ENCODE measurements at places on chromosomes 5 and 9.

DNA sequence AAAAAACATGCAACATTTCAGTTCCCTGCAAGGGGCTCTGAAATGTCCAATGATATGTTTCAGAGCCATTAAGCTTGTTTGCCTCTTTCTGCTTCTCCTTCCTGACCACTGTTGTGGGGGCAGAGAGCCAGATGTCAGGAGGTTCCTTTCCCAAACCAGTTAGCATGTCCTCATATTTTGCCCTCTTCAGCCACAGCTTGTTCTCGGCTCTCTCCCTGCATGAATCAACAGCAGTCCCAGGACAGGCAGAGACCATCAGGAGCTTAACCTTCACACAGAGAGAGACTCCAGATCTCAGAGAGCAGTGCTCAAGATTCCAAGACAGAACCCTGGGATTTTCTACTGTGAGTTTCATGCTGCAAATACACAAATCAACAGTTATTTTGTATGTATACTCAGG lies 218.5 kb downstream of the COMMD10 start:
- DNase-seq: peak; percentile 2

DNA sequence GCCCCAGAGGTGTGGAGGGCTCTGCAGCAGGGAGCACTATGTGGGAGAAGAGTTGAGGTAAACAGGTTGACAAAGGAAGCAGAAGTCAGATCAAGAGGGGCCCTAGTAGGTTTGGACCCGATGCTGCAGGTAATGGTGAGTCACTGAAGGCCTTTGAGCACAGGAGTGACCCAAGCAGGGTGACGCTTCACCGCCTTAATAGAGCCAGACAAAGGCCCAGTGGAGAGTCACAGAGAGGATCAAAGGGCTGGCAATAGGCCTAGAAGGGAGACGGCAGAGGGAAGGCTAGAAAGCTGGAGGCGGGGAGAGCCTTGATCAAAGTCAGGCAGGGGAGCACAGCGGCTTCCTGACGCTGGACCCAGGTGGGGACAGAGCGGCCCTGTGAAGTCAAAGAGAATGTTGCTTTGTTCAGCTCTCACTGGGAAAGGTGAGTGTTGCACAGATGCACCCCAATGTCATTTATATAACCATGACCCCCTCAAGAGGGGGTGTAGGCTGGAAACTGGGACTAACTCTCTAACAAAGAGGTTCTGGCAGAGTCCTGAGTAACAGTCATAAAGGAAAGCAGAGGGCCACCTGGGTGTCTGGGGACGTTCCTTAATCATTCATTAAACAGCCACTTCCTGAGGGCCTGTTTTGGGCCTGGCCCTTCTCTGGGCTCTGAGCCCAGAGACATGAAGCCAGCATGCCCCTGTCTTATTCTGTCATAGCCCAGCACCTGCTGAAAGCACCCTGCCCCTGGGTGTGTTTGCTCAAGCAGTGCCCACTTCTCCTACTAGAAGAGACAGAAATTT lies 9.8 kb upstream of the CPLX2 start:
- no peak for DNase-seq

- DNase-seq: no peak
Observed at GRCh38 chr5:38692346-38692745, 135.9 kb upstream of the LIFR start.

- DNase-seq: no peak
Observed at GRCh38 chr9:134003237-134003636, 11.1 kb upstream of the VAV2 start.

GRCh38 chr9:136529516-136530460 lies 16.1 kb downstream of the NOTCH1 start:
- no peak for DNase-seq

DNA sequence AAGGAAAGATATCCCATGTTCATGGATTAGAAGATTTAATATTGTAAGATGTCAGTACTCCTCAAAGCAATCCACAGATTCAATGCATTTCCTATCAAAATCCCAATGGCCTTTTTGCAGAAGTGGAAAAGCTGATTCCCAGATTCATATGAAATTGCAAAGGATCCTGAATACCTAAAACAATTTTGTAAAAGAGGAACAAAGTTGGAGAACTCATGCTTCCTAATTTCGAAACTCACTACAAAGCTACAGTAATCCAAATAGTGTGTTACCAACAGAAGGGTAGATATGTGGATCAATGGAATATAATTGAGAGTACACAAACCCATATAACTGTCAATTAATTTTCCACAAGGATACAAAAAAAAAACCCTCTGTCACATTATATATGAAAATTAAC lies 154.3 kb upstream of the ZNF618 start:
- DNase-seq: no peak

- peak; percentile 58 for DNase-seq
Observed at GRCh38 chr9:5389109-5389732, 48.5 kb downstream of the PLGRKT start.

GRCh38 chr9:83109296-83109695 lies 46.4 kb upstream of the RASEF start:
- no peak for DNase-seq

- no peak for DNase-seq
Observed at GRCh38 chr5:82348784-82349425, 70.8 kb upstream of the RPS23 start.

DNA sequence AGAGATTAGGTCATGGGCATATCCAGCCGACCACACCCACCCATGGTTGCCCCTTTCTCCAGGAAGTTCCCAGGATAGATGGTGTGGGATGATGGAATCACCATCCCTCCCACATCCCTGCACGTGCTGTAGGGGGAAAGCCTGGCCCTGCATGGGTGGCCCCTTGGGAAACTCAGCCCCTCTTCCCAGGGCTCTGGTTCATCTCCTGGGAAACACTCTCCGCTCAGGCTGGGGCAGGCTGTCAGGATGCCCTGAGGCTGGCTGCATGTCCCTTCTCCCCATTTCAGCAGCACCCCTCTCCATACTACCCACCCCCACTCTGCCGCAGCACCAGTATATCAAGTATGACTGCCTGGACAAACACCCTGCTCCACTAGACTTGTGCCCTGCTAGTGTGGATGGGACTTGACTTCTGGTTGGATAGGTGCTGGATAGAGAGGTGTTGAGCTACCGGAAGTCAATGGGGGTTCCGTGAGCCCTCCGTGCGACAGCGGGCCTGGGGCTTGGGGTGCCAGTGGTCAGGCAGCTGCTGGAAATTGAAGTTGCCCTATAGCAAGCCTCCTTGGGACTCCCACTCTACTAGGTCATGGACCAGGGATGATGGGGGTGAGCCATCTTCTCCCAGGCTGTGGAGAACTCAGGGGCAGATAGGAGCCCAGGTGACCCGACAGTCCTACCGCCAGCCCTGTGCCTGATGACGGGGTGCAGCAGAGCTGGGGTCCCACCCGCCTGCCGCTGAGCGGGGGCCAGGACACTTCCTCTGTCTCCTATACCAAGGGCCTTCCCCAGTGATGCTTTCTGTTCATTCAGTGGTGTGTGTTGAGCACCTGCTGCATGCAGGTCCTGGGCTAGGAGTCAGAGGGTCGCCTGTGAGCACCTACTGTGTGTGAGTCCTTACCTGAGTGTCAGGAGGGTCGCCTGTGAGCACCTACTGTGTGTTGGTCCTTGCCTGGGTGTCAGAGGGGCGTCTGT lies 69.4 kb upstream of the COL5A1 start:
- no peak for DNase-seq

- no peak for DNase-seq
Observed at GRCh38 chr9:89433826-89434225, 64.1 kb downstream of the SEMA4D start.

GRCh38 chr5:77029376-77029885 lies 773 bp upstream of the AGGF1 start:
- no peak for DNase-seq

DNA sequence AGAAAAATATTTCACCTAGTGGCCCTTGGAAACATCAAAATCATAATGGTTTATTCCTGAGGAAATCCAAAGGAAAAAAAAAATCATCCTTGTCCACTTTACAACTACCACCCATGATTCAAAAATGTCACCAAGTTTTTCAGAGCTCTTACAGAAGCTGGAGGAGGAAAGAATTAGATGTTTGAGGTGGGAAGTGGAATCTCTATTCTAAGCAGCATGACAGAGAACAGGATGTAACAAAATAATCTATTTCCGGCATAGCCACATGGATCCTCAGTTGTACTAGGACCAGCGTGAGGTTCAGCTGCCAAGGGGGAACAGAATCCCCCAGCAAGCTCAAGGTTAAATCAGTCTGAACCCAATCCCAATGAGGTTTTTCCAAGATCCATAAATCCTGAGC lies 40.2 kb downstream of the FBXW11 start:
- no peak for DNase-seq

- no peak for DNase-seq
Observed at GRCh38 chr5:22916393-22916792, 63.2 kb upstream of the CDH12 start.

DNA sequence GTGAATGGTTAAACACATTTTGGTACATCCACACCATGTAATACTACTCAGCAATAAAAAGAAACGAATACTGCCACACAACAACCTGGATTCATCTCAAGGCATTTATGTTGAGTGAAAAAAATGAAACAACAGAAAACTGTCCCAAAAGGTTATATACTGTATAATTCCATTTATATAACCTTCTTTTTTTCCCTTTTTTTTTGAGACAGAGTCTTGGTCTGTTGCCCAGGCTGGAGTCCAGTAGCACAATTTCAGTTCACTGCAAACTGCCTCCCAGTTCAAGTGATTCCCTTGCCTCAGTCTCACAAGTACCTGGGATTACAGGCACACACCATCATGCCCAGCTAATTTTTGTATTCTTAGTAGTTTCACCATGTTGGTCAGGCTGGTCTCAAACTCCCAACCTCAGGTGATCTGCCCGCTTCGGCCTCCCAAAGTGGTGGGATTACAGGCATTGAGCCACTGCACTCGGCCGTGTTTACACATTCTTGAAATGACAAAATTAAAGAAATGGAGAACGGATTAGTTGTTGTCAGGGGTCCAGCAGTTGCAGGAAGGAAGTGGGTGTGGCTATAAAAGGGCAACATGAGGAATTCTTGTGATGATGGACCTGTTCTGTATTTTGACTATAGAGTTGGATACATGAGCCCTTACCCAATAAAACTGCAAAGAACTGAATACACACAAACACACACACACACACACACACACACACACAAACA lies 17.4 kb downstream of the PPP6C start:
- no peak for DNase-seq

DNA sequence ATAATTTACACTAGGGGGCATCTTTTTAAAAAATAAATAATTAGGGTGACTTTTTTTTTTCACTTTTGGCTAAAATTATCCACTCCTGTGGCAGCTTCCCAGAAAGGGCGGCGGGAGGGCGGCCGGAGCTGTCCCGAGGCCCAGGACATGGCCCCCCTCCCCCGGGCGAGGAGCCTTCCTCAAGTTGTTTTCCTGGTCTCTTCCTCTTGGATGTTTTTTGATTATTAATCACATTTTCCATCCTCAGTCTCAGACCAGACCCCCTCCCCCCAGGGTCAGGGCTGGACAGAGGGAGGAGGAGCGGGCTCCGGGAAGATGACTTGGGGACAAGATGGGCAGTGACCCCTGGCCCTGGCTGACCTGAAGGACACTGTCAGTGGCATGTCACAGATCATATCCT lies 4.7 kb upstream of the CNTFR start:
- no peak for DNase-seq

GRCh38 chr5:3886524-3887451 lies 291.2 kb downstream of the IRX1 start:
- DNase-seq: no peak

DNA sequence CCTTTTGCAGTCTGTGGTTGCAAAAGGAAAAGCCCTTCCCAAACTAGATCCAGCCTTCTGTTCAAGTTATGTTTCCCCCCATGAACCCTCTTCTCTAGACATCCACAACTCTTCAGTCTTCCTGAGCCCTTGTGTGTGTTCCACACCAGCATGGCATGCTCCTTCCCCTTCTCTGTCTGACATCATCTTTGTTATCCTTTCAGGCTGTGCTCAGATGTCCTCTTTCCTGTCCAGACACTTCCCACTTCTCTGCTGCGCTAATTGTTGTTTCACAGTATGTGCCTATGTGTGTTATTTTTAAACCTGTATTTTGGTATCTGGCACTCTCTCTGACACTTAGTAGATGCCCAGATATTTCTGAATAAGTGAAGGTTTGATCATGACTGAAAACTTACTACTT lies 38.2 kb downstream of the FOCAD start:
- DNase-seq: no peak

DNA sequence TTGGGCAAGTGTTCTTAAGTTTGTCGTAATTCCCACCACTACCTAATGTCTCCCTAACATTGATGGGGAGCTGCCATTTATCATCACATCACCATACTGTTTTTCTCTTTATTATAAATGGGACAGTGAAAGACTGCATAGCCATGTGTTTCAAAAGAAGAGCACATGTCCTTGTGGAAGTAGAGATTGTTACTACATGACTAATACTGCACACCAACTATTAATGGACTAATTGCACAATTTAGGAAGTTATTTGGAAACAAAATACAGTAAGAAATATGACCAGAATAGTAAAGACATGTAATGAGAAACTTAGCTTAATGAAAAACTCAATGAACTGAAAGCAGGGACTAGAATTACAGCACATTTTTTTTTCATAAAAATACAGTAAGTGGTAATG lies 12.0 kb upstream of the ELOVL7 start:
- no peak for DNase-seq

DNA sequence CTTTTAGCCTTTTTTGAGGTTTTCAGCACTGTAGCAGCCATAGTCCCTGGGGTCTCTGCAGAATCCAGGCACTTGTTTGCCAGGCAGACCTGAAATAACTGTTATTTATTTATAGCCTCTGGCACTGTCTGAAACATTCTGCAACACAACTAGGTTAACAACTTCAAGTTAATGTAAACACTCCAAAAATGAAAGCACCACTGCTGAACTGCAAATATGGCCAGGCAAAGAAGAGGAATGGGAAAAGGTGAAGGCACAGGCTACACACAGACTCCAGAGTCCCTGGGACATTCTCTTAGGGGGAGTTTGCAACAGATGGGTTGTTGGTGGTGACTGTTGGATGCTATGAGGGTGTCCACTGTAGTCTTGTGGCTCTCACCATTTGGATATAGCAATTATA lies 369.0 kb downstream of the MAT2B start:
- DNase-seq: no peak

- no peak for DNase-seq
Observed at GRCh38 chr5:163106098-163106497, 331.3 kb upstream of the CCNG1 start.

DNA sequence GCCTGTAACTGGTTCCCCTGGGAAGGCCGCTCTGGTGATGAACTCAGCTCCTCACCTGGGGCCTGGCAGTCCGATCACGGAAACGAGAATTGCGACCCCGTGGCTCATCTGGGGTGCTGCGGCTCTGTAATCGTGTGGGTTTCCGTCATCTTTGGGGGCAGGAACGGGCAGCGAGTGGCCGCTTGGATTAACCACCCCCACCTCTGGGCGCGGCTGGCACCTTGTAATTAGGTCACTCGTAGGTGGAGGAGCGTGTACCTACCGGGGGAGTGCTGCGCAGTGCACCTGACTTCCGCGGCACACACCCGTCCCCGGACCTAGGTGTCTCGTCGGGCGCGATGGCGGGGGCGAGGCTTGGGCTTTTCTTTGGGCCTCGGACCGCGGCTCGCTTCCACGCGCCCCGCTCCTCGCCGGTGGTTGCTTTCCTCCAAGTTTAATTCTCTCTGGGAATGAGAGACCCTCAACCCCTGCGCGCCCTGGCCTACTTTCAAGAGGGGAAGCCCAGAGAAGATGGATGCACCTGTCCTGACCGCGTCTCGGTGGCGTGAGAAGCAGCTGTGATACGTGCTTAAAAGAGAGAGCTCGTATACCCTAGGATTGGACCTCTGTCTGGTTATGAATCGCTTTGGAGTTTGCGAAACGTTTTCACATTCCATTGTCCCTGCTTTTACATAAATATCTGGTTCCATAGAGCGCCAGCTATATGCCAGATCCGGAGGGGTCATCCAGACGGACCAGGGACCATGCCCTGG lies 744 bp upstream of the PPP2CA start:
- no peak for DNase-seq

All from stromal cell of bone marrow (primary cell).